ENCODE measurements at places on chromosomes 16 and 17.

DNA sequence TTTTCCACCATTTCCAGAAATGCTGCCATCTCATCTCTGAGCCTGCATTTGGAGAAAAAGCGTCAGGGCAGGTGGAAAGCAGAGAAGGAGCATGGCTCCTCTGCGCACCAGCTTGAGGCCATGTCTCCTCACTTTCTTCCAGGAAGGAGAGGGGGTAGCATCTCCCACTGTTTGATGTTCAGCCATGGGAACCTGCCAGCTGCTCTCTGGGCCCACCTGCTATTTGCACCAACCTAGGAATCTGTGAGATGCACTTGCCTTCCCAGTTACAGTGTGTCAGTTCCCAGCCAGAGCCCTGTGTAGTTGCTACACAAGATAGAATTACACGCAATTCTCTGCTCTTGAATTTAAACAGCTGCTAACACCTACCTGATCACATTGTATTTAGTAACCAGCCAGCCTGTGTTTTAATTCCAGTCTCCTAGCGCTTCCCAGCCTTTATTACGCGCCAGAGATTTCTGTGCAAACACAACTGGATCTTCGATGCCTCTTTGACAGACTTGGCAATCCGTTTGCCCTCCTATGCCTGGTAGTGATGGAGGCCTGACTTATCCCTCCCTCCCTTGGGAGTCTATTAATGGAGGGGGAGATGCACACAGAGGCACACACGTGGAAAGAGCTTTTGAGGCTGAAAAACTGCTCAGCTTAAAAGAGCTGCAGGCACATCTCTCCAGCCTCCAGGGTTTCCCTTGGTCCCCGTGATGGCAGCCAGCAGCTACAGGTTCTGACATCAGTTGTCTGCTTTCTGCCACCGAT lies 98.1 kb upstream of the SEC14L1 start:
- no peak for DNase-seq

DNA sequence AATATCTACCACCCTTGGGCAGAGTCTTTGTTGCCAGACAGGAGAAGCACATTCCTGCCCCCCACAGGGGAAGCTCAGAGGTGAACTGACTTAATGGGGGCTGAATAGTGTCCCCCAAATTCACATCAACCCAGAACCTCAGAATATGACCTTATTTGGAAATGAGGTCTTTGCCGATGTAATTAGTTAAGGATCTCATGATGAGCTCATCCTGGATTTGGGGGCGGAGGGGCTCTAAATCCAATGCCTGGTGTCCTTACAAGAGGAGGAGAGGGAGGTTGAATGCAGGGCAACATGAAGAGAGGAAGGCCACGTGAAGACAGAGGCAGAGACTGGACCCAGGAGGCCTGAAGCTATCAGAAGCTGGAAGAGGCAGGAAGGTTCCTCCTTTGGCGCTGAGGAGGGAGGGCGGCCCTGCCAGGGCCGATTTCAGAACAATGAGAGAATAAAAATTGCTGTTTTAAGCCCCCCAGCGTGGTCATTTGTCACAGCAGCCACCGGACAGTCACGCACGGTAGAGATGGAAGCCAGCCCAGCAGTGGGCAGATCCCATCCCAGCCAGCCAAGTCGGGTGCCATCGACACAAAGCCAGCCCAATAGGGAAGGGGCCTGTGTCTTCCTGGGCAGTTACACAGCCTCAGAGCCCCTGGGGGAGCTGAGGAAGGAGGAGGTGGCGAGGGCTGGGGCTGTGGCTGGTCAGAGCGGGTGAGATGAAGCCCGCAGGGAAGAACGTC lies 21.3 kb downstream of the C16orf74 start:
- no peak for DNase-seq

DNA sequence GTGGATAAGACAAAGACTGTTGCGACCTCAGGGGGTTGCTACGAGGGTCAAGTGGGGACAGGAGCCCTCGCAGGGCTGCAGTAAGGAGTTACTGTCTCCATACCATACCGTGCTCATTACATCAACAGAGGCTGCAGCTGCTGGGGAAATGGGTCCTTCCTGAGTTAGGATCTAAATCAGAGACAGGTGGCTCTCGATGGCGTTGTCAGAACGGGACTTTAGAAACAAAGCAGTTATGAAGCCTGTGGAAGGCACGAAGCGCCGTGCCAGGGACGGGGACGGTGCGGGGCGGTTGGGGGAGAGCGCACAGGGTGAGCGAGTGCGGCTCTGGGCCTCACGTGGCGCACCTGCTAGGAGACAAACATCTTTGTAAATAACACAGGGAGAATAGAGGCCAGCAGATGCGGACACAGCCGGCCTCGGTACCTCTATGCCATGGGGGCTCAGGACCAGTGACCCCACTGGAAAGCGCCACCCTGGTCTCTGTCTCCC lies 34.4 kb downstream of the ZCCHC14 start:
- no peak for DNase-seq

DNA sequence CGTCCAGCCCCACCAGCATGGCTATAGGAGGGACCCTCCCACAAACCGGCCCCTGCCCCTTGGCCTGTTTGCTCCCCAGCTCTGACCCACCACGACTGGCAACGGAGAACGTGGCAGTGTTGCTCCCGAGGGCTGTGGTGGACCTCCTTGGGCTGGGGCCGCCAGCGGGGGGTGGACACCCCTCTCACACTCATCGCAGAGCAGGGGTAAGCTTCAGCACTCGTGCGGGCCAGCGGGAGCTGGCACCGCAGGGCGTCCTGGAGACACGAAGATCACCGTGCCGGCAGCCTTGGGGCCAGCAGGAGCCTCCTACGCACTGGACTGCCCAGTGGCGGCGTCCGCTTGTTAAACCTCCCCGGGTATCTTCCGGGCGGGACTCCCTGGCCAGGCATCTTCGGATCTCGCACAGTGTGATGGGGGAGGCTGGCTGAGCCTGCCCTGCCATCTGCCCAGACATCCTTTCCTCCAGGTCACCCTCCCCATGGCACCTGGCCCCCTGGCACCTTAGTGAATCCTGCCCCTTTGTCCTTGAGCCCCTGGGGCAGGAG lies 53.5 kb downstream of the ABR start:
- DNase-seq: no peak

- peak; percentile 32 for DNase-seq
Measured at GRCh38 chr16:70250748-70251628, 752 bp downstream of the EXOSC6 start.

DNA sequence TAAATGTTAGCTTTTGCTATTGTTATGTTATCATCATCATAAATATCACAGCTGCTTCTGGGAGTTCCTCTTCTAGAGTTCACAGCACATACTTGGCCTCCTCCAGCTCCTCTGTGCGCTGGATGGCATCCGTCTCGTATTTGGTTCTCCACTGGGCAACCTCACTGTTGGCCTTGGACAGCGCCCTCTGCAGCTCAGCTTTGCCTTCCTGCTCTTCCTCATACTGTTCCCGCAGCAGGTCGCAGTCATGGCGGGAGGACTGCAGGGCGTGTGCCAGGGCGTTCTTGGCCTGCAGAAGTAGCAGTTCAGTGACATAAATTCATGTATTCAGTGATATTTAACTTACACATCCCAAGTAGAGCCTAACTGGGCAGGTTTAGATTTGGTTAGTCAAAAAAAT lies 23.4 kb downstream of the MYH8 start:
- DNase-seq: no peak

GRCh38 chr16:11370084-11370931 lies 25.0 kb downstream of the RMI2 start:
- DNase-seq: no peak

GRCh38 chr16:74903120-74903519 lies 81.8 kb downstream of the WDR59 start:
- DNase-seq: no peak

GRCh38 chr17:38448208-38448771 lies 20.0 kb downstream of the ARHGAP23 start:
- DNase-seq: no peak

DNA sequence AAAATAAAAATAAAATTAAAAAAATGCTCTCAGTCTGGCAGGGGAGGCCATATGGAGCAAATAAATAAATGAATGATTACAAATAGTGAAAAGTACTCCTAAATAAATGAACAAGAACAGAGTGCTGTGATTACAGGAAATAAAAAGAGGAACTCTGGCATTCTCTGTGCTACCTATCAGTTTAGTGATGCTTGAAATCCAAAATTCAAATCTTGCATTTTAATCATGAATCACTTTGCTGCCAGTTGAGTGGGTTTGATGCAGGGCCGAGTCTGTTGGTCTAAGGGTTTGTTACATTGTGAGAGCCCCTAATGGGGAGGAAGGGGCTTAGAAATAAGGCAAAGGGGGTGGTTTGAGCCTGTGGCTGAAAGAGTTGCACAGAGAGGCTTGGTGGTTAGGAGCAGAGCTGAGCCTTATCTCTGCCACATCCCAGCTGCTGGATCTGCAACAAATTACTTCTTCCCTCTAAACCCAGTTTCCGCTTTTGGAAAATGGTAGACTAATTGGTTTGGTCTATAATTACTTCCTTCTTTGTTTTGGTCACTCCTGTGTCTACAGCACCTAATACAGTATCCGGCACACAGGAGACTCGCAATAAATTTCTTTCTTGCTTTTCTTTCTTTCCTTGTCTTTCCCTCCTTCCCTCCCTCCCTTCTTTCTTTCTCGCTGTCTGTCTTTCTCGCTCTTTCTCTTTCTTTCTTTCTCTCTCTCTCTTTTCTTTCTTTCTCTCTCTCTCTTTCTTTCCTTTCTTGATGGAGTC lies 6.3 kb upstream of the ABCC1 start:
- no peak for DNase-seq

GRCh38 chr16:89845417-89845816 lies 17.1 kb downstream of the SPIRE2 start:
- no peak for DNase-seq

DNA sequence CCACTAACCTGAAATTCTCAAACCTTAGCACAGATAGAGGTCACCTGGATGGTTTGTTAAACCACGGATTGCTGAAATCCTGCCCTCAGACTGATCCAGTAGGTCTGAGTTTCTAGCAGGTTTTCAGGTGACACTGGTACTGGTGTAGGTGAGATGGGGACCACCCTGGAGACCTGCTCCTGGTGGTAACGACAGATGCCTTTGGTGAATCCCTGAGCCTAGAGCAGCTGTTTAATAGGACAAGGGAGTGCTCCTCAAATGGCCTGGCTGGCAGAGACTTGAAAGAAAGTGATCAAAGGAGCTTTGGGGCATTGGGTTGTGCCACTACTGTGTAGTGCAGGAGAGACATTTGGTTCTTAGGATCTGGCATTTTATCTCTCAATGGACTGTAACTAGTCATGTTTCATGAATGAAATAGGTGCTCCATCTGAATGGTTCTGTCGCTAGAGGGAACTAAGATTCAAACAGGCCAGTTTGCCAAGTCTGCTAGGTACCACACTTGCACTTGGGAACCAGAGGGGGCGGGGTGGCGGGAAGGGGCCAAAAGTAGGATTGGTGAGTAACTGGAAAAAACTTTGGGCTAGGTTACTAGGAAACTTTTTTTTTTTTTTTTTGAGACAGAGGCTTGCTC lies 2.9 kb upstream of the IFI35 start:
- DNase-seq: no peak

- DNase-seq: peak; percentile 51
Measured at GRCh38 chr16:30659507-30660423, 1.5 kb downstream of the FBRS start.

- DNase-seq: no peak
Measured at GRCh38 chr16:61831351-61831917, 204.8 kb downstream of the CDH8 start.

GRCh38 chr16:76265434-76266045 lies 11.7 kb upstream of the CNTNAP4 start:
- no peak for DNase-seq

DNA sequence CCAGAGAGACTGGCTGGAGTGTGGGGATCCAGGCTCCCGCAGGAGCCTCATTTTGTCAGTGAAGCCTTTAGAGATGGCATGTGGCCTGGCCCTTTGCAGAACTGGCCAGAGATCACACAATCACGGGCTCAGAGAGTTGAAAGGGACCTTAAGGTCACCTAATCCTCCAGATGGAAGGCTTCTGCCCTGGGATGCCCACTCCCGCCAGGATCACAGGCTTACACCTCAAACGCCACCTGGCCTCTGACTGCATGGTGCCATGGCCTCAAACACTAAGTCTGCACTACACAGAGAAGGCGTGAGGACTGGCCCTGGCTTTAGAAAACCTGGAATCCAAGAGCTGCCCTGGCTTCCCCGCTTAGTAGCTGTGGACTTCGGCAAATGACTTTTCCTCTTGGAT lies 306.8 kb upstream of the CCL2 start:
- no peak for DNase-seq

- DNase-seq: no peak
Measured at GRCh38 chr16:82063456-82064082, 28.5 kb downstream of the HSD17B2 start.

DNA sequence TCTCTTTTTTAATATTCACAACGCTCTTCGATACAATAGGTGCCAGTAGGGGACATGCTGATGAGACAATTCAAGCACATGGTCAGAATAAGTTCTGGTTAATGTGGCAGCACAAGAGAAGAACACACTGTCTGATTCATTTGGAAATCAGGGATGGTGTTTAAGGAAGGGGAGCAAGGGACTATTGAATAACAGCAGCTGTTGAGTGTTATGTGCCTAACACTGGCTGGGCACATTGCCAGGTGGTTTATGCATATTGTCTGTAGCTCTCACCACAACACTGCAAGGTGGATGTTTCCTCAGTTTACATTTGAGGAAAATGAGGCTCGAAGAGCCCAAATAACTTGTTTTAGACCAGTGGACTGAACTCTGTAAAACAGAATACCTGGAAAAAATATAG lies 44.2 kb downstream of the LYRM9 start:
- no peak for DNase-seq

DNA sequence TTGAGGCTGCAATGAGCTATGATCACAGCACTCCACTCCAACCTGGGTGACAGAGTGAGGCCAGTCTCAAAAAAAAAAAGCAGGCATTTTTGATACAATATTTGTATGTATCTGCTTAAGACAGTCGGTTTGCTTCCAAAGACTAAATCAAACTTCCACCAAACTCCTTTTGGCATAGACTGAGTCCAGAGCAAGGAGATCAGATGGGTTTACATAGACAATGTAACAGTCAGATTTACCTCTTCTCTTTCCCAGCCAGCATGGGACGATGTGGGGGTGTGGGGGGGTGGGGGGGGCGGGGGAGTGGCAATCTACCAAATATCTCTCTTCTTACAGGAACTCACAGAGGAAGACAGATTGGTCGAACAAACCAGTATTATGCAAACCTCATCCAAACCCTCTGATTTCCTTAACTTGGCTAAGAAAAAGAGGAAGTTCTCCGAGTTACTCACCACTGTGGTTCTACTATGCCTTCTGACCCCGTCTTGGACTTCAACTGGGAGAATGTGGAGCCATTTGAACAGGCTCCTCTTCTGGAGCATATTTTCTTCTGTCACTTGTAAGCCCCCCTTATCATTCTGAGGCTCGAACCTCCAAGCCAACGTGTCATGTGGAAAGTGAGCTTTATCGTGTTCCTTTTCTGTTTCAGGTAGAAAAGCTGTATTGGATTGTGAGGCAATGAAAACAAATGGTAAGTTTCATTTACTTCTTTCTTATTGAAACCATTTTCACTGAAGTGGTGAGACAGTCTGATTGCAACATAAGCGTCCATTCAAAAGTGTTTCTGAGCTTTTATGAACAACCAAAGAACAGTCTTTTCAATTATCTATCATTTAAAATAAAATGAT lies at the start of gene MILR1:
MILR1 (plus strand) TSS at position 451 of the 848 bp plus-strand sequence; CDS start at position 505, 54 bp downstream.
- DNase-seq: no peak

DNA sequence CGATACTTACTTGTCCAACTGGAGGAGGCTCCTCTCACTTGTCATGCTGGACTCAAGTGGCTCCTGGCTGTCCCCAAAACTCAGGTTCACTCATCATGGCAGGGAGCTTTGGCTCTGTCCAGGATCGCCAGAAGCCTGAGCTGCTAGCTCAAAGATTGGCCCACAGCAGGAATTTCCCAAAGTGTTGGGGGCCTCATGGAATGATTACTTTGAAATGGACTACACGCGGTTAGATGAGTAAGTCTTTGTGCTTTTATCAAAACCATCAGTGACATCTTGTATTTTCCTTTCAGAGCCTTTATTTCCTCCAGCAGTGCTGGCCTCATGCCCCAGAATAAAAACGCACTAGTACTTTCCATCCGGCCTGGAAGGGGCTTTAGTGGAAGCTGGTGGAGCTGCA lies 29.2 kb upstream of the PHB1 start:
- no peak for DNase-seq
